ENCODE measurements at places on chromosomes 1 and 21.

GRCh38 chr1:67696708-67697107, 11.7 kb downstream of the GADD45A start:
- no peak for DNase-seq

DNA sequence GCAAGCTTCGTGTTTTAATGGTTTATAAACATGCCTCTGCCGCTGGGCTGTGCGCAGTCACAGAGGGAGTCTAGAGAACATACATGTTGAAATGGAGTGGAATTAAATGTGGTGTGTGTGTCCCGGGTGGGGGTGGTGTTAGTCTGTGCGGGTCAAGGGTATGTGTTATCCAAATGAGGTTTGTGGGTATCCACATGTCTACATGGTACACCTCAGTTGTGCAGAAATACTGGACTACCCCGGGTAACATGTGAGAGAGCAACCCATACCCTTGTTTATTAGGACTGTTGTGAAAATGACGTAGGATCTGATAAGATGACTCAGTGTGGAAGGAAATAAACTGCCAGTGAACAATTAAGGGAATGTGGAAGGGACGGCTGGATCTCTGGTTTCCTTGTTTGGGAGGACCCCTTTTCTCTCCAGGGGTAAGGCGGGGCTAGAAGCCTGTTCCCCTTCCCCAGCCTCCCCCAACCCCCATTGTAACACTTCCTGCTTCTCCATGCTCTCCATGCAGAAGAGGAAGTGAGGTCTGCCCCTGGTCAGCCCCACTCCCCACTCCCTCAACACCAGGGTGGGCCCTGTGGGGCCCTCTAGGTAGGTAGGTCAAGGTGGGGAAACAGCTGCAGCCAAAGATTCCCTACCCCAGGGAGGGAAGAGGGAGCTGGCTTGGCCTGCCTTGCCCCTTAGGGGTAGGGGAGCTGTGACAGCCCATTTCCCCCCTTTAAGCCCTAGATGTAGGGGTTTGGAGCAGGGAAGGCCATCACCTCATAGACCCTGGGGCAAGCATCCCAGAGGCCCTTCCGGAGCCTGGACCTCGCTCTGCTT, 690 bp downstream of the EPS8L3 start:
- DNase-seq, result peak; percentile 55

GRCh38 chr1:172373864-172374263, 46.6 kb upstream of the C1orf105 start:
- DNase-seq, result peak; percentile 30

DNA sequence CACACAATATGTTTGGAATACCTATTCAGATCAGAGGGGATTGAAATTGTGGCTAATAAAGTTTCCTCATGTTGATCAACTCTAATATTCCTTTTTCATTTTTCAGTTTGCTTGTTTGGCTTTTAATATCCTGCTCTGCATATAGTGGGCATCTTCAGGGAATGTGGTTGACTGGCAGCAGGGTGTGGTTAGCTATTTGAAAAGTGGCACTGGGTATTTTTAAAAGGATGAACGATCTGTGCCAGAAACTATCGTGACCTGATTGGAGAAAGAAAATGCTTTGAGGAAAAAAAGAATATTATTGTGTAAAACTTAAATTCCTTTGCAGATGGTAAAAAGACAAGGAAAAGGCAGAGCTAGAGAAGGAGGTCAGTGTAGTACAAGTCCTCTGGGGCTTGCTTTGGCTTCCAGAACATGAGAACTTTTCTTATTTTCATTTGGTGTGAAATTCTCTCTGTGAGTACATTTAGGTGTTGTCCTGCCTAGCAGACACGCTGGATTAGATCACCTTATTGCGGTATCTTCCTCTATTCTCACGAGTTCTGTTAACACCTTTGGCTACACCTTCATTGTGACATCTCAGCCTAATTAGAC, 329.7 kb upstream of the SNX7 start:
- DNase-seq, result no peak

GRCh38 chr1:232599178-232600041, 30.5 kb downstream of the SIPA1L2 start:
- DNase-seq, result no peak

GRCh38 chr1:9340864-9341263, 48.2 kb downstream of the SPSB1 start:
- no peak for DNase-seq

GRCh38 chr1:31625561-31626222, 8.2 kb downstream of the HCRTR1 start:
- DNase-seq, result peak; percentile 59

DNA sequence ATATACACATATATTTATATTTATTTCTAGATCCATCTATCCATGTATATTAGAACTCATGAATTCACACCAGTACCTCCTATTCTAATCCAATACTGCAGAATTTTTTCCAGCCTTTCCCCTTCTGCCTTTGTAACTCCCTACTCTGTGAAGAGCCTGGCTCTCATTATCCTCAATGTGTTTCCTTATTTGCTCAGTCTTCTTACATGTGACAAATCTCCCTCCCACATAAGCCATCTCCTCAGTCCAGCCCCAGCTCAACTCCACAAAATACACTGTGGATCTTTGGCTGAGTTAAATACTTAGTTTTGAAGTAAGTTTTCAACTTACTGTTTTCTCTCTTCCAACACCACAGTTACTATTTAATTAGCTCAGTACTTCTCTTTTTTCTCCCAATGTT, 45.7 kb downstream of the ATP5PO start:
- no peak for DNase-seq

- DNase-seq, result no peak
Measured at GRCh38 chr1:60283690-60284089, 210.1 kb upstream of the C1orf87 start.

DNA sequence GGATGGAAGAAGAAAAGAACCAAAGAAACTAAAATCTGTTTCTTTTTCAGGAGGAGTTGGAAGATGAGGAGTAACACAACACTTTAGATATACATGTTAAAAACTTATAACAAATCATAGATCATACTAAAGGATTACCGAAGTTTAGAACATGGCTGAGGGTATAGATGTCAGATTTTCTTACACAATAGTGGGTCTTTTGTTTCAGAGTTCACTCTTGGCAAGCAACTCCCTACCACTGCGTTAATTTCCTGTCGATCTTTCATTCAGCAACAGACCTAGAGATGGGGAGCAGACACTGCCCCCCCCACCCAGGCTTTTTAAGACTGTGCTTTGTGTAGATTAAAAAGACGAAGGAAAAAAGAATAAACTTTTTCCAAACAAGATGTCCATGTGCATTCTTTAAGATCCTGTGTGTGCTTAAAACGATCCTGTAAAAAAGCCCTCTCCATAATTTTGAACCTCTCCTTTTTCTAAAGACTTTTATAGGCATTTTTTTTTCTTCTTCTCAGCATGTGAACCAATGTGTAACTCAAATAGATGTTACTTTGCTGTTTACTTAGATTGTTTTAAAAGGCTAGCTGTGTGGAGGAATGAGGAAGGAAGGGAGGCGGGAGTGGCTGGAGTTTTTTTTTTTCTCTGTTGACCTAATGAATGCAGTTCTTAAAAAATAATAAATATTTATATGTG, 50.4 kb downstream of the NFIA start:
- DNase-seq, result peak; percentile 22

DNA sequence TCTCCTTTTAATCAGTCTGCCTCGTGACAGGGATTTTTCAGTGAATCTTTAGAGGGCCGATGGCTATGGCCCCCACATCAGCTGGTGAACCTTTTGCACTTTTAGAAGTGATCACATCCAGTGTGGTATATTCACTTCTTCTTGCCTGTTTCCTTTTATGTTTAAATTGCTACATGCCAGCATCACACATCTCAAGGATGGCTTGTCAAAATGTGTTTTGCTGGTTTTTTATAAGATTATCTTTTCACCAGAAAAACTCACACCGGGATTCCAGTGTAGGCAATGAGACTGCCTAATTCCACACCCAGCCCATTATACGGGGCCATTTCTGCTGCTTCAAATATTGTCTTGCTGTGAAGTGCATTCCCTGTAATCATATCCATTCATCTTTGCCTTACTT, 1151.7 kb upstream of the ADGRL4 start:
- no peak for DNase-seq

DNA sequence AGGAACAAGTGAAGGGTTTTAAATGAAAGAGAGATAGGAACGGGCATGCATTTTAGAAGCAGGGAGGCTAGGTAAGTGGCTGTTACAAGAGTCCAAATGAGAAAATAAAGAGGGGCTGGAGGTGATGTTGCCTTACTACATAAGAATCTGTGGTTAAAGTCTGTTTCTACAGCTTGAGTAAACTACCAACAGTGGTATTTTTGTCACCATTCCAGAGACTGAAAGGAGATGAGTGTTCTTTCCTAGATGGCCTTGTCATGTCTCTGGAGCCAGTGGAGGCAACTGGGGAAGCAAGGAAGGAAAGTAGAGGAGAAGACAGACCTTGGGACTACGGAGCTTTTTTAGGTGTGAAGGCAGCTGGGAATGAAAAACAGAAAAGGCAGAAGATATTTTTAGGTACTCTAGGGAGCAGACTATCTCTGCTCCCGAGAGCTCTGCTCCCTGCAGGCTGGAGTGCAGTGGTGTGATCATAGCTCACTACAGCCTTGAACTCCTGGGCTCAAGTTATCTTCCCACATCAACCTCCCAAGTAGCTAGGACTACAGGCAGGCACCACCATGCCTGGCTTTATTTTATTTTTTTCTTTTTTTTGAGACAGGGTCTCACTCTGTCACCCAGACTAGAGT, 12.2 kb downstream of the HDAC1 start:
- DNase-seq, result no peak

DNA sequence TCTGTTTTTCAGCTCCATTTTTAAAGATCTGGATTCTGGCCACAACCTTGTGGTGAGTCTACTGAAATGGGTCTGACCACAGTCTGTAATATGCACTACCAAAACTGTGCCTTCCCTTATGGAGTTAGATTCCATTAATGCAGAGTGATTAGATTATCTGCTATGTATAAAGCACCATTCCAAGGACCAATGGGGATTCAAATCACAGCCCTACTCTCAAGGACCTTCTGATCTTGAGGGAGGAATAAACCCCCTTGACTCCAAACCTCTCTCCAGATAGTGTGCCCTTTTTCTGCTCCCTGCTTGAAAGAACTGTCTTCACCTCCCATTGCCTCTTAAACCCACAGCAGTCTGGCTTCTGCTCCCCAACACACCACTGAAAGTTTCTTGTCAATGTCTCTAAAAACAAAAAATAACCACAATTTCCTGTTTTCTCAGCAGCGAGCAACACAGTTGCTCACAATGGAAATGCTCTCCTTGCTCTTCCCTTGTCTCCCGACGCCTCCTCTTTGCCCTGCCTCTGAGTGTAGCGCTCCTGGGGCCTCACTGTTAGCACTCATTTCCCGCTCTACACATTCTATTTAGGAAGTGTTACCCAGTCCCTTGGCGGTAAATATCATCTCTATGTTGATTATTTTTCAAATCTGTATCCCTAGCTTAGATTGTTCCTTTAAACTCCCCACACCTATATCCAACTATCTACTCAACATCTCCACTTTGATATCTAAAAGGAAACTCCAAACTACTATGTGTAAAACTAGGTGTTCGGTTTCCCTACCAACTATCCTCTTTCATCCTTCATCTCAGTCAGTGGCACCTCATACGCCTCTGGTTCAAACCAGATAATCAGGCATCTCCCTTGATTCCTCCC, 13.6 kb downstream of the PCNX2 start:
- DNase-seq, result no peak

DNA sequence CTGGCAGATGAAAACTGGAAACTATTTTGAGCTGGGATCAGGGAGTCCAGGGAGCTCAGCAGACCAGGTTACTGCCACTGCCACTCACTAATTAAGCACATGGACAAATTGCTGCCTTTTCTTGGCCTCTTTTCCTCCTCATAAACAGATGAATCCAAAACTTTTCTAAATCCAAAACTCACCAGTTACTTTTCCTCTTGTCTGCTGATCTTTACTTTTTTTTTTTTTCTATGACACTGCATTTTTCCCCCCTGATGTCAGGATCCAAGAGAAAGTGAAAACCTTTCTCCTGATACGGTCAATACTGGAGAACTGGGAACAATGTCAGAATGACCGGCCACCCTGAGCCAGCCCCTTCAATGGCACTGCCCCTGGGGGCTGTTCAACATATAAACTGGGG, 405.8 kb downstream of the DUSP10 start:
- peak; percentile 29 for DNase-seq

DNA sequence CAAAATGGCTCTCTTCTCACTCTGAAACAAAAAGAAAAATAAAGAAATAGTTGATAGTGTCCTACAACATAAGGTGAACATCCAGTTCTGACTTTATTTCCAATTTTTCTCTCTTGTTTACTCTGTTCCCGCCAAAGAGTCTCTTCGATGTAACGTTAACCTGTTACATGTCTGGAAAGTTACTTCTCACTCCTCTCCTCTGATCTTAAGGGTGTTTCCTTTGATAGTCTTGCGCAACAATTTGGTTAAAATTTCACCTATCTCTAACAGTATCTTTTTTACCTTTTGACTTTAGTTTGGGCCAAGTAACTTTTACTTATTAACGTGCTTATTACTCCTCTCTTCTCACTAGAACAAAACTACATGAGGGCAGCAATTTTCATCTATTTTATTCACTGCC, 1450.2 kb downstream of the BRINP3 start:
- no peak for DNase-seq

DNA sequence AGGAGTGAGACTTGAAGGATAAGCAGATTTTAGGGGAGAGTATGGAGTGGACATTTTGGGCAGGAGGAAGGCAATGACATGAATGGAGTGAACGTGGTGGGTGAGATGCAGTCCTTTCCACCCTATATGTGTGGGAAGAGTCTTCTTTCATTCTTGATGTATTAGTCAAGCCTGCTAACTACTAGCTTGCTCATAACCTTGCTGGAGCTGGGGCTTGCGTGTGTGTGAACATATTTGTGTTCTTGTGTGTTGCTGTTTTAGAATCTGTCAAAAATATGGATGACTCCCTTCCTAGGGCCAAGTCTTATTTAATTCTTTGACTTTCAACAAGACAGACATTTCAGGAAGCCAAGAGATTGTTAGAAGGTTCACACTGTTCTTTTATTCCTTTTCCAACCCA, 132.7 kb downstream of the UCK2 start:
- peak; percentile 69 for DNase-seq

GRCh38 chr1:12034381-12034801, 15.1 kb downstream of the MIIP start:
- DNase-seq, result no peak

DNA sequence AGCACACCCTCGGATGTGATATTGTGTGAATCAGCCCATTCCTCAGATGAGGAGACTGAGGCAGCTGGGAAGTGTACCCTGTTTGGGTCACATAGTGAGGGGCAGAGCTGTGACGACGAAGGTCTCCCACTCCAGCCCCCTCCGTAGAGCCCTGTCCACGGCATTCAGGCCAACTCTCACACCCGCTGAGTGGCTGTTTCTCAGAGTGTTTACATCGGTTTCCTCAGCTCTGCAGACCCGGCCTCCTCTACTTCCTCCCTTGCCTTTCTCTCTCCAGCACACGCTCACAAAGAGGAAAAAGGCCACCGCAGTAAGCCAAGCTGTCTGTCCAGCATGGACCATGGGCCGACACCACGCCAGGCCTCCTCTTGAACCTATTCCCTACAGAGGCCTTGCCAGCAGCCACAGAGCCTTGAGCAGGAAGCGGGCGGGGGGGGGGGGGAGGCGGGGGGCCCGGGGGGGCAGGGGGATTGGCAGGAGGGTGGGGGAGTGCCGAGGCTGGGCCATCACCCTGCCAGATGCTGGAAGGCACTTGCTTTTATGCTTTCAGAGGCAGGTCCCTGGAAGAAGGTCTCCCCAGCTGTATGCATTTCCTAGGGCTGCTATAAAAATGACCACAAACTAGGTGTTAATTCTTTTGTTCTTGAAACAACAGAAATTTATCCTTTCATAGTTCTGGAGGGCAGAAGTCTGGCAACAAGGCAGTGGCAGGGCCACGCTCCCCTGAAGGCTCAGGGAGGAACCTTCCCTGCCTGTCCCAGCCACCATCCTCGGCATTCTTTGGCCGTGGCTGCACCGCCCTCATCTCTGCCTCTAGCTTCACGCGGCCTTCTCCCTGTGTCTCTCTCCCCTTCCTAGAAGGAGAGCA, 178.4 kb downstream of the PSMG1 start:
- no peak for DNase-seq
